MCF 10A (cell line): ENCODE measurements at places on chromosomes 16 and 17. TPM values are rescaled to one million over a fixed set of nuclear protein-coding genes. Genes with fewer than 3 reads are reported as not detected.
A peak's percentile ranks its signal among the peaks of the same experiment; 100 is the strongest.

GRCh38 chr16:46911038-46911437, 26.9 kb downstream of the GPT2 start:
- no peak for DNase-seq

- DNase-seq: no peak
These were observed 16.4 kb upstream of the ABCC3 start for GRCh38 chr17:50618300-50618699.

GRCh38 chr17:34146440-34147043, 108.5 kb upstream of the CCL2 start:
- DNase-seq: peak; percentile 0

DNA sequence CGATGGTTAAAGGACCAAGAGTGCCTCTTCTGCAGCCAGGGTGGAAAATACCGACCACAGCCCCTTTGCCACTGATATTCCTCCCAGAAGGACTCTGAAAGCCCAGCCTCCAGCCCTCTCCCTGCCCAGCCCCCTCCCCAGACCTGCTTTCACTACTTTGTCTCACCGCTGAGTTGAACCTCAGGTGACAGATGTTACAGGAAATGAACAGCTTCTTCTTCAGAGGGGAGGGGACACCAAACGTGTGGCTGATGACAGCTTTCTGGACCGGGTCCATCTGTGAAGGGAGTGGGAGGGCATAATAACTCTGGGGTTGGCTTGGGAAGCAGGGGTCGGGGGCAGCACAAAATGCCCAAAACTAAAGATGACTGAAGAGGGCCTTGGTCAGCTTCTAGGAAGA, 14.2 kb downstream of the NKIRAS2 start:
- no peak for DNase-seq

DNA sequence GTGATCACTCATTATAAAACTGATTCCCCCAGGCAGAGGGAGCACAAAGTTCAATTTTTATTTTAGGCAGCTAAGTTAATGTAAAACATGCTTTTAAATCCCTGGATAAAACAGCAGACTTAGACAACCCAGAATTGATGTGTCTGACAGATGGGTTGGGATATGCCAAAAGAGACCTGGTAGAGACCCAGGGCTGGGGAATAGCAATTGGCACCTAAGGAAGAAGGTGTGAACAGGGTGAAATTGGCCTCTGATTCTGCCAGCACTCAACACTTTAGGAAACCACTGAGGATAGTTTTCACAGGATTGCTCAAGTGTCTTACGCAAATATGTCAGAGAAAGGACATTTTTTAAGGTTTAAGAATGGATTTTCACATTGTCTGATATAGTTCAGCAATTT, 938.2 kb upstream of the CDH8 start:
- DNase-seq: no peak

DNA sequence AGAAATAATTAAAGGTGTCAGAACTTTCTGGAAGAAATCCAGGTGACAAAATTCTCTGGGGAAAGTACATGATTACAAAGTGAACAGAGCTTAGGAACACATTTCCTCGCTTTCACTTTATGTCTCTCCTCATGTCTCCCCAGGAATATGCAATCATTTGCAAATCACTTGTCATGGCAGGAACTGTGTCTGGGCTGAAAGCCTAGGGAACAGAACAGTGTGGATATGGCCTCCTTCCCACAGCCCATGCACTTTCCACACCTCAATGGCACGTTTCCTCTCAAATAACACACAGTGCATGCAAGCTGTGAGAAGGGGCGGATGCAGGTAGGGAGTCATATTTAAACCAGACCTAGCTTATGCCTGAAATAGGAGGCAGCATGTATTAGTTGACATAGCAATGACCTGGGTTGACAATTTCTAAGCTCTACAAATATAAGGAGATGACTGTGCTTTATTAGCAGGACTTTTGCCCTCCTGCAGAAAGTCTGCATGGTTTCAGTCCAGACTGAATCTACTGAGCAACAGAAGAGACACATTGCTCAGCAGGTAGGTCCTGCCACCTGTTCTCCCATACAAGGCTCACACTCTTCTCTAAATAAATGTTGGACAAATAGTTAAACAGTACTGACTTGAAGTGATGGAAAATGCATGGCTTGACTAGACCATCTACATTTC, 236.0 kb upstream of the ELAC2 start:
- no peak for DNase-seq

- DNase-seq: no peak
These were observed 26.3 kb downstream of the CENPV start for GRCh38 chr17:16327018-16327417.

- DNase-seq: no peak
These were observed 24.0 kb downstream of the MEOX1 start for GRCh38 chr17:43637563-43638323.

- no peak for DNase-seq
These were observed 59.2 kb downstream of the BEAN1 start for GRCh38 chr16:66486199-66486772.

- DNase-seq: peak; percentile 97
These were observed 7.2 kb upstream of the PDP2 start for GRCh38 chr16:66872943-66873684.

DNA sequence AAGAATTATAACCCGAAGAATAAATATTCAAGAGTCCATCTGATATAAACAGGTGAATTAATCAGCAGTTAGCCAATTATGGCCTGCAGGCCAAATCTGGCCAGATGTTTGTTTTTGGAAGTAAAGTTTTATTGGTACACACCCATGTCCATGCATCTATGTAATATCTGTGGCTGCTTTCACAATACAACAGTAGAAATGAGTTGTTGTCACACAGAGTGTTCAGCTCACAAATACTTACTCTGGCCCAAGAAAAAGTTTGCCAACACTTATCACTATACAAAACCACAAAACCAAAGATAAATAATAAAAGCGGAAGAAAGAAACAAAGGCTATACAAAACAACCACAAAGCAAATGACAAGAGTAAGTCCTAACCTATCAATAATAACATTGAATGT, 109.4 kb downstream of the CDYL2 start:
- DNase-seq: no peak

GRCh38 chr17:78993241-78993956, 13.7 kb upstream of the LGALS3BP start:
- DNase-seq: peak; percentile 43

DNA sequence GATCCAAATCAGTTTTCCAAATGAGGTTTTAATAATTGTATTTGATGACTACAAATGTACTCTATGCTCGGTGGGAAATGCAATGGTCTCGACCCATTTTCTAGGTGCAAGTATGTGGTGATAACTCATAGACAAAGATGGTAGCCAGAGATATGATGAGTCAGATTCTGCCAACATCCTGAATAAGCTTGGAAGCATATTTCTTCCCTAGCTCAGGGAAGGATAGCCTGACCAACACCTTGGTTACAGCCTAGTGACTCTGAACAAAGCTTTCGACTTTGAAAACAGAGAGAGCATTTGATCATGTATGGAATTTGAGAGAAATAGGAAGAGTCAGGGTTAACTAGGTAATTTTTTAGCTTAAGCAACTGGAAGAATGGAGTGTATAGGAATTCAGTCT, 128.3 kb upstream of the MYOCD start:
- DNase-seq: no peak

GRCh38 chr16:88983165-88983564, 6.2 kb upstream of the CBFA2T3 start:
- no peak for DNase-seq

DNA sequence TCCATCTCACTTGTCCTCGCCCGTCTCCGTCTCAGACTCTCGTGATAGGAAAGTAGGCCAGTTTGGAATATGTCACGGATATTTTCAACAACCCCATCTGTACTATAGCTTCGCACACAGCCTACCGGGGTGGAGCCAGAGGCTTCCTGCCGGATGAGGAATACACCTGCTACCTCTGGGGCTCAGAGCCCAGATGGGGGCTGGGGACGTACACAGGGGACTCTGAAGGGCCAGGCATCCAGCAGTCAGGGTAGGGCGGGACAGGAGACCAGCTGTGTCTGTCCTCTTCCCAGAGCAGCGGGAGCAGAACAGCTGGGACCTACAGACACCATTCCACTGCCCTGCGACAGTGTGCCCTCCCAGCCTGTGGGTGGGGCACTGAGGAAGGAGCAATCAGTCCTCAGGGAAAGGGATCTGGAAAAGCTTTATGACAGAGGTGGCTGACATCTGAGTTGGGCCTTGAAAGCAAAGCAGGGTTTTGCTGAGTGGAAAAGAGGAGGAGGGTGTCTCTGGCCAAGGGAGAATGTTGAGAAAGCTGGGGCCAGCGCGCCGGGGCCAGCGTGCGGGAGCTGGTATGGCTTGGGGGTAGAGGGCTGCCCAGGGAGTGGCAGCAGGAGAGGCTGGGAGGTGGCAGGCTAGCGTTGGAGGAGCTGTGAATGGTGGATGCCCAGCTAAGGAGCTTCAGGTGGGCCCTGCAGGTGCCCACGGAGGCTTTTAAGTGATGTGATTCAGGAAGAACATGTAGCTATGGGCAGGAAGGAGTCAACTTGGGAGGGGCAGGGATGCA, 11.5 kb upstream of the SRCIN1 start:
- DNase-seq: no peak

DNA sequence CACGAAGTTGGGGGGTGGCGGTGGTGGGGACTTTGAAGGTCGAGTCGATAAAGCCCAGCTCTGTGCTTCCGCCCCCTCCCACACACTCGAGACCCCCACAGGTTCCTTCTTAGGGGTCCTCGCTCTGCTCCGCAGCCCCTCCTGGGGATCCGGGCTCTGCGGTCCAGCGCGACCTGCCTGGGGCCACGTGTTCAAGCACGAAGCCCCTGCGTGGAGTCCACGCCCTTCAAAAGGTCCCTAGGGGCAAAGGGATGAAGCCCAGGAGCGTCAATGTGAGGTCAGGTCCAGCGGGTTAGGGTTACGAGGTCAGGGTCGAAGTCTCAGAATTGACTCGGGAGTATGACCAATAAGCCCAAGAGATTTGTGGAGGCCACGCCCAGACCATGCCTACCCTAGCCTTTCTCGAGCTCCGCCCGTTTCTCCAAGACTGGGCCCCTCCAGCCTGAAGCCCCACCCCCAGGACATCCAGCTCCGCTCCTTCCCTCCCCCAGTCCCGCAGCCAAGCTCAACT, 786 bp upstream of the CACNA1G start:
- DNase-seq: no peak

GRCh38 chr17:4105232-4105631, 37.6 kb downstream of the ZZEF1 start:
- no peak for DNase-seq

DNA sequence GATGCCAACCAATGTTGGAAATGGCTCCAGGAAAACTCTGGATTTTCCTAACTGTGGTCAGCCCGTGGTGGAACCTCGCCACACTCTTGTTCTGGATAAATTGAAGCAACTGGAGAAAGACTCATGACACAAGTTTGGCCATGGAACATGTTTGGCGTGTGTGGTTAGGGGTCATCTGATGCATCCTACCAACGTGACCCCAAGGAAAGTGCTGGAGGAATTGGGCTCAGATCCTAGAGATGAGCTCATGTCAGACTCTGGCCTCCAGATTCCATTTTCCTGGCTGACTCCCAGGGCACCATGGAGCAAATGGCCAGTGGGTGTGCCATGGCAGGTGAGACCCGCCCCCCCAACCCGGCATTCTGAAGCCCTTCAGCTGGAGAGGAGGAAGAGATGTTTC, 58.5 kb downstream of the CACNG5 start:
- DNase-seq: no peak

DNA sequence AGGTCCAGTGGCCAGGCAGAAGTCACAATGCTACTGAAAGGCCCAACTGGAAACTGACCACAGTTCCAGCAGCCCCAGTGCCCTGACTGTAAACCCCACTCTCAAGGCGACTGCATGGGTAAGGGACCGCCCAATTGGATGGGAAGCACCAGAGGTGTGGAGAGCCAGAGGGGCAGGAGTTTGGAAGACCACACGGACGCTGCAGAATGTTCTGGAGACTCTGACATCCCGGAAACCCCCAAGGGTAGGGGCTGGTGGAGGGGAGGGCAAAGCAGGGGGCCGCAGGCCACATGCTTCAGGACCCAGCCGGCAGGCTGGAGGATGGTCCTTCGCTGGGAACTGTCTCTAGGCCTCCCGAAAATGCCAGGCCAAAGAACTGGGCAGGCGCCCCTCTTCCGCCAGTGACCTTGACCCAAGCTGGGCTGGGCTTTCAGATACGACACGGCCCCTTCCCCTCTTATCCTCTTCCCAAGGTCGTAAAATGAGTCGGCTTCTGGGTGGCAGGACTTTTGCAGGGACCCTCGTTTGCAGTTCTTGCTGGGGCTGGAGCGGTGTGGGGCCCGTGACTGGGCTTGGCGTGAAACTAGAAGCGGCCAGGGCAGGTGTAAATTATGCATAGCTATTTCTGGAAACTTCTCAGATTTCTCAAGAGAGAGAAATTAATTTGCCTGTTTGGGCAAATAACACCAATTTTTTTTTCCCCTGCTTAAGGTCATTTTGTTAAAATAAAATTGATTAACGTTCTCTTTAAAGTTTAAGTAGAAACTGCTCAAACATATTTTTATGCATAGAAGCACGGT, 110.2 kb downstream of the C16orf78 start:
- DNase-seq: no peak

- DNase-seq: no peak
These were observed 71.1 kb upstream of the DNAH17 start for GRCh38 chr17:78648293-78648692.

GRCh38 chr16:75497558-75497957, 2.3 kb upstream of the CHST6 start:
- DNase-seq: no peak

DNA sequence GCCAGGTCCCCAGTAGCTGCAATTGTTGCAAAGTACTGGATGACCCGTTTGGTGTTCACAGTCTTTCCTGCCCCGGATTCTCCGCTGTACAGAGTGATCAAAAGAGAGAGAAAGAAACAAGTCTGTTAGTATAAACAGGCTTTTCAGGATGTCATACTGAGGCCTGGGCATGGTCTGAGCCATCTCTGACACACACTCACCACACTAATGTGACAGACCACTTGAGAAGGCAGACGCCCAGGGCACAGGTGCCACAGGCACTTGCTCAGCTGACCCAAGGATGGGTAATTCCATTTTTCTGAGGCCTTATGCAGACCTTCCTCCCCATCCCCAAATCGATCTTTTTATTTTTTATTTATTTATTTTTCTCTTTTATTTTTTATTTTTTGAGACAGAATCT, 7.5 kb downstream of the MYH3 start:
- no peak for DNase-seq

GRCh38 chr17:82097184-82097918, 685 bp downstream of the FASN start:
- no peak for DNase-seq

- DNase-seq: no peak
These were observed 29.5 kb downstream of the PMFBP1 start for GRCh38 chr16:72142476-72142875.

GRCh38 chr17:69246726-69247375, 18.2 kb upstream of the ABCA10 start:
- DNase-seq: peak; percentile 62

- DNase-seq: no peak
These were observed 94.6 kb downstream of the BANP start for GRCh38 chr16:88045820-88046303.

- no peak for DNase-seq
These were observed 2.0 kb downstream of the GH1 start for GRCh38 chr17:63916566-63917185.

The ABI3 gene
- not detected in 2 replicates for total RNA-seq

The MMP2 gene
- total RNA-seq: 3.3 and 3.7 TPM in 2 replicates

The CMTM4 gene
- 27.2 and 36.7 TPM in 2 replicates for total RNA-seq

The CA7 gene
- total RNA-seq: not detected in 2 replicates

The ATP1B2 gene
- not detected in 2 replicates for total RNA-seq

The CCL16 gene
- not detected in 2 replicates for total RNA-seq

The ATAD5 gene
- total RNA-seq: 2.8 and 3.6 TPM in 2 replicates

The MFSD6L gene
- total RNA-seq: not detected in 2 replicates

The EVPLL gene
- total RNA-seq: 0.70 and 0.88 TPM in 2 replicates

The SYNRG gene
- 18.0 and 26.8 TPM in 2 replicates for total RNA-seq

The MYL11 gene
- total RNA-seq: 1.2 and 1.6 TPM in 2 replicates
